Activated CD8-positive, alpha-beta memory T cell treated with anti-CD3 and anti-CD28 coated beads, Interleukin-2, amount 10 ng/mL, durations not matched to agents 7 days and 5 days (primary cell): ENCODE measurements at places on chromosomes 7 and 10.

DNA sequence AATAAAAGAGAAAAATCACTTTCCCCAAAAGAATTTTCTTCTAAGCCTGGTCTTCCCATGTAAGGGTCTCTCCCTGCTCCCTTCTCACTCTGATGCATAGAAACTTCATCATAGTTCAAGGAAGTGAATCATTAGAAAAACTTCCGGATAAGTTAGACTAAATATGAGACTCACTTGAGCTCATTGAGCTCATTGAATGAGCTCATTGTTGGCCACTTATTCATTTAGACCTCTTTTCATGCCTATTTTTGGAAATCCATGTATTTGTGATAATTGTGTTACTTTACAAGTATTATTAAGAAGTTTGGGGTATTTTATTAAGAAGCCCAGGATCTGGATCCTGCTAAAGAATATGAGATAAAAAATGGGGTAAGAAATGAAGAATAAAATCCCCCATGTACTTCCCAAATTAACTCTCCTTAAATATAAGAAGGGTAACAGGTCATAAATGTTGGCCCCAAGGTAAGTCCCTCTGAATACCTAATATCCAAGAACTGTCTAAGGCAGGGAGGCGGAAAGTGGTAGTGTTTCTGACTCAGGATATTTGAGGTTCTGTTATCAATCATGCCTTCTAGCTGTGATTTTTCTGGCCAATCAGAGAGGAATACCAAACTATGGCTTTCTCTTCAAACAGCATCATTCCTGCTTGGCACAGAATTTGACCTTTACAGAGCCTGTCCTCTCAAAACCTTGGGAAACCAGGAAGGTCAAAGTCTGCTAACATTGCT lies 236.5 kb upstream of the PTN start:
- H3K27ac ChIP-seq: no peak overlapping the region
- H3K4me3 ChIP-seq: no peak overlapping the region
- no peak for DNase-seq
- no peaks in the 10 kb centered on the region for H3K4me1 ChIP-seq
- H3K27me3 ChIP-seq: no peaks in the 10 kb centered on the region
- H3K36me3 ChIP-seq: no peaks in the 10 kb centered on the region

DNA sequence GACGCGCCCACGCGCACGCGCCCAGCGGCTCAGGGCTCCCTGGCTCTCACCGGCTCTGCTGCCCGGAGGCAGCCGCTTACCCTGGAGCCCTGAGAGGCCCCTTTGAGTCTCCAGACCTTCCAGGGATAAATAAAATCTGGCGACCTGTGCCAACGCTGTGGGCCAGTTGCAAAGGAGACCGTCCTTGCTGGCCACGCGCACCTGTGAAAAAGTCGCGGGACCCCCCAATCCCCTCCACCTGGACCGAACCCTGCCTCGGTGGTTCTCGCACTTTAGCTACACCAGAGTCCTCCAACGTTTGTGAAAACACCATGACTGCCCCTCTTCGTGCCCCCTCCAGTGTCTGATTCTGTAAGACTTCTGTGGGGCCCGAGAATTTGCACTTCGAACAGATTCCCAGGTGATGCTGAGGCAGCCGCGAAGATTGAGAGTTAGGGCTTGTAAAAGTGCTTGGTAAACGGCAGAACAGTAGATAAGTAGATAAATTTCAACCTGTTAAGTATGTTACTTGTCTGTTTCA lies 102.4 kb upstream of the SVIL start:
- peak overlapping the region; percentile 49 for H3K4me3 ChIP-seq
- H3K4me1 ChIP-seq: peaks cover 8% of the 10 kb centered on the region
- H3K27ac ChIP-seq: no peak overlapping the region

DNA sequence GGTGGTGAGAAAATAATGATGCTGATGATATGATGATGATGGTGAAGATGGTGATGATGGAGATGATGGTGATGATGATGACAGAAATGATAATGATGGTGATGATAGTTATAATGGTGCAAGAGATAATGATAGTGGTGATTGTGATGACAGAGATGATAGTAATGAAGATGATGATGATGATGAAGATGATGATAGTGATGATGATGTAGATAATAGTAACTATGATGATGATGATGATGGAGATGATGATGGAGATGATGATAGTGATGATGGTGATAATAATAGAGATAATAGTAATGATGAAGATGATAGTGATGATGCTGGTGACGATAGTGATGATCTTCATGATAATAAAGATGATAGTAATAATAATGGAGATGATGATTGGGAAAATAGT lies 22.2 kb downstream of the ABCA13 start:
- no peak overlapping the region for H3K27ac ChIP-seq
- DNase-seq: no peak
- H3K27me3 ChIP-seq: peaks cover 5% of the 10 kb centered on the region
- H3K36me3 ChIP-seq: no peaks in the 10 kb centered on the region

DNA sequence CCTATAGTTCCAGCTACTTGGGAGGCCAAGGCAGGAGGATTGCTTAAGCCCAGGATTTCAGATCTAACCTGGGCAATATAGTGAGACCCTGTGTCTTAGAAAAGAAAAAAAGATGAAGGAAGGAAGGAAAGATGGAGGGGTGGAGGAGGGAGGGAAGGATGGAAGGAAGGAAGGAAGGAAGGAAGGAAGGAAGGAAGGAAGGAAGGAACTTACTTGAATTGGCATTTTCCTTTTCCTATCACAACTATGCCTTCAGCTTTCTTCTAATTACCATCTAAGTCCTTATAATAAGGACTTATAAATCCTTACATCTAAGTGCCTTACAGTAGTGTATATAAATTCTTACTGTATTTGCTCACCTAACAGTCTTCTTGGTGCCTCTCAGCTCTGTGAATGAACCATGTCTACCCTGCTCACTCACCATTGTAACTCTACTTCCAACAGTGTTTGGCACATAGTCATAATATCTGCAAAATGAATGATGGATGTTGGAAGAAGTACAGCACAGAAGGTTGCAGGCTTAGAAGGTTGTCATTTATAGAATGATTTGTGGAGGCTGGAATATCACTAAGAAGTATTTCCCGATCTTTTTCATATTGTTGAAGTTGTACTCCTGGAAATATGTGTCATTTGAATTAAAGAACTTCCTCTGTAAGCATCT lies 125.5 kb downstream of the KIAA1217 start:
- DNase-seq: no peak
- no peaks in the 10 kb centered on the region for H3K36me3 ChIP-seq
- H3K27me3 ChIP-seq: no peaks in the 10 kb centered on the region

- H3K36me3 ChIP-seq: no peaks in the 10 kb centered on the region
- no peak for DNase-seq
- H3K27me3 ChIP-seq: peaks cover 59% of the 10 kb centered on the region
- peaks cover 3% of the 10 kb centered on the region for H3K4me1 ChIP-seq
- H3K27ac ChIP-seq: no peak overlapping the region
Observed at GRCh38 chr10:75430000-75430763, 1.2 kb upstream of the LRMDA start.

GRCh38 chr7:26188957-26189541 lies 11.5 kb downstream of the HNRNPA2B1 start:
- H3K4me1 ChIP-seq: peaks cover 89% of the 10 kb centered on the region
- no peaks in the 10 kb centered on the region for H3K27me3 ChIP-seq
- no peak overlapping the region for H3K4me3 ChIP-seq
- no peak for DNase-seq
- H3K27ac ChIP-seq: peak overlapping the region; percentile 63

- no peak overlapping the region for H3K4me3 ChIP-seq
- H3K27ac ChIP-seq: no peak overlapping the region
- H3K27me3 ChIP-seq: peaks cover 20% of the 10 kb centered on the region
- H3K4me1 ChIP-seq: peaks cover 3% of the 10 kb centered on the region
- no peak for DNase-seq
Observed at GRCh38 chr7:156473476-156474240, 166.9 kb upstream of the RNF32 start.

- no peak overlapping the region for H3K4me3 ChIP-seq
- H3K27me3 ChIP-seq: no peaks in the 10 kb centered on the region
- no peak for DNase-seq
- H3K4me1 ChIP-seq: peaks cover 13% of the 10 kb centered on the region
Observed at GRCh38 chr7:36985316-36985715, 261.0 kb upstream of the AOAH start.

- H3K27me3 ChIP-seq: peaks cover 25% of the 10 kb centered on the region
- no peak overlapping the region for H3K4me3 ChIP-seq
- DNase-seq: no peak
- no peaks in the 10 kb centered on the region for H3K4me1 ChIP-seq
Observed at GRCh38 chr7:94632338-94633013, 23.5 kb downstream of the SGCE start.

GRCh38 chr10:79304479-79305087 lies 42.7 kb upstream of the PPIF start:
- no peak for DNase-seq
- no peaks in the 10 kb centered on the region for H3K27me3 ChIP-seq
- peaks cover 27% of the 10 kb centered on the region for H3K36me3 ChIP-seq

GRCh38 chr7:106609416-106609815 lies 51.5 kb downstream of the CCDC71L start:
- H3K4me3 ChIP-seq: no peak overlapping the region
- peaks cover 5% of the 10 kb centered on the region for H3K27me3 ChIP-seq
- H3K27ac ChIP-seq: no peak overlapping the region

DNA sequence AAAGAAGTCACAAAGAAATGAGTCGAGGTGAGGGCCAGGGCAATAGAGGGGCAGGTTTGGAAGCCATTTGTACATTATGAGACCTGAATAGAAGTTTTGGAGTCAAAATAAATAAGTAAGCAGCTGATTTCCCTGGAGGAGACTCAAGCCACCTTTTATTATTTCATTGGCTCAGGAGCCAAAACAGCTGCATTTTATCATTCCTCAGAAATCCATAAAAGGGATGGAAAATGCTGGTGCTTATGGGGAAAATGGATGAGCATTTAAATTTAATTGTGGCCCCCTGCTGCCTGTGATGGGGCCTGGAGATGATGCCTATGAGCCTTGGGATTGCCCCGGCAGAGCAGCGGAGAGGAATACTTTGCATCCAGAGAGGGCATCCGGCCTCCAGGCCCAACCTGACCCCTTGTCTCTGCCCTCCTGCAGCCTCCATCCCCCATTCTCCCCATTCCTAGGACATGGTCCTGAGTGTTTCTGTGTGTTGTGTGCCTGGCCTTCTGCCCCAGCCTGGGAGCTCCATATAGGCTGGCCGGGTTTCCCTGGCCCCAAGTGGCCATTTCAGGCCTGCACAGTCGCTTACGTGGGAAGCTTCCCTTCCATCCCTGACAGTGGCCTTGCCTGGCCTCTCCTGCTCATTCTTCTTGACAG lies 296.8 kb upstream of the ZMIZ1 start:
- H3K4me3 ChIP-seq: no peak overlapping the region
- no peak overlapping the region for H3K27ac ChIP-seq
- DNase-seq: no peak
- H3K36me3 ChIP-seq: no peaks in the 10 kb centered on the region
- H3K4me1 ChIP-seq: no peaks in the 10 kb centered on the region

GRCh38 chr7:66837007-66837406 lies 84.0 kb upstream of the TMEM248 start:
- peak; percentile 51 for DNase-seq
- H3K27ac ChIP-seq: no peak overlapping the region
- H3K4me1 ChIP-seq: no peaks in the 10 kb centered on the region
- H3K27me3 ChIP-seq: no peaks in the 10 kb centered on the region
- H3K4me3 ChIP-seq: no peak overlapping the region

GRCh38 chr7:9691286-9691685 lies 1257.9 kb downstream of the NXPH1 start:
- H3K27me3 ChIP-seq: no peaks in the 10 kb centered on the region
- no peak for DNase-seq
- no peaks in the 10 kb centered on the region for H3K4me1 ChIP-seq
- H3K4me3 ChIP-seq: no peak overlapping the region
- H3K36me3 ChIP-seq: no peaks in the 10 kb centered on the region

GRCh38 chr10:50385624-50386023 lies 134.3 kb upstream of the ASAH2 start:
- no peaks in the 10 kb centered on the region for H3K27me3 ChIP-seq
- peaks cover 11% of the 10 kb centered on the region for H3K36me3 ChIP-seq
- peaks cover 18% of the 10 kb centered on the region for H3K4me1 ChIP-seq
- no peak overlapping the region for H3K4me3 ChIP-seq
- H3K27ac ChIP-seq: no peak overlapping the region
- no peak for DNase-seq

- no peak overlapping the region for H3K27ac ChIP-seq
- H3K36me3 ChIP-seq: peaks cover 65% of the 10 kb centered on the region
- peaks cover 14% of the 10 kb centered on the region for H3K4me1 ChIP-seq
- no peak for DNase-seq
Observed at GRCh38 chr7:5334671-5335070, 51.9 kb downstream of the SLC29A4 start.

GRCh38 chr10:70458329-70459060 lies 17.0 kb upstream of the NODAL start:
- no peak for DNase-seq
- peaks cover 68% of the 10 kb centered on the region for H3K27me3 ChIP-seq
- no peak overlapping the region for H3K4me3 ChIP-seq
- no peaks in the 10 kb centered on the region for H3K36me3 ChIP-seq
- H3K4me1 ChIP-seq: peaks cover 2% of the 10 kb centered on the region

DNA sequence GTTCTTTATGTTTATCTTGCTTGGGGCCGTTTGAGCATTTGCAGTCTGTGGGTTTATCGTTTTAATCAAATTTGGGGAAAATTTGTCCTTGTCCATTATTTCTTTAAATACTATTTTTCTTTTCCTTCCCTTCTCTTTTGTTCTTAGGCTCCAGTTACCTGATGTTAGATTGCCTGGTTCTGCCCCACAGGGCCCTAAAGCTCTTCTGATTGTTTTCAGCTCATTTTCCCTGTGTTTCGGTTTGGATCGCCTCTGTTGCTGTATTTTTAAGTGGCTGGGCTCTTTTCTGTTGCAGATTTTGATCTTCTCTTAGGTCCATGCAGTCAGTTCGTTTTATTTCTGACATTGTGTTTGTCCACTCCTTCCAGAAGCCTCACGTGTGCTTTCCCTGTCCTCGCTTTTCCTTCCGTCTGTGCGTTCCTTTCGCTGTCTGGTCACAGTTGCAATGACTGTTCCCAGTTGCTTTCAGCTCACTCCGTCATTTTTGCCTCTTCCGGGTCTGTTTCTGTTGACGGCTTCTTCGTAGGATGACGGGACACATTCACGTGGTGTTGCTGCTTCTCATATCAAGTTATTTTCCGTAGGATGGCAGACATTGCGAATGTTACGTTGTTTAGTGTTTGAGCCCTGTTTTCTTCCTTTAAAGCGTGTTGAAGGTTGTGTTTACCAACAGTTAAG lies 111.4 kb downstream of the INPP5A start:
- no peak for DNase-seq
- H3K27ac ChIP-seq: no peak overlapping the region
- H3K27me3 ChIP-seq: no peaks in the 10 kb centered on the region
- no peak overlapping the region for H3K4me3 ChIP-seq
- no peaks in the 10 kb centered on the region for H3K36me3 ChIP-seq

GRCh38 chr10:83915801-83916200 lies 223.5 kb upstream of the GHITM start:
- no peaks in the 10 kb centered on the region for H3K36me3 ChIP-seq
- no peak for DNase-seq
- no peaks in the 10 kb centered on the region for H3K4me1 ChIP-seq
- no peak overlapping the region for H3K4me3 ChIP-seq
- H3K27ac ChIP-seq: no peak overlapping the region
- H3K27me3 ChIP-seq: no peaks in the 10 kb centered on the region

GRCh38 chr10:26157734-26158133 lies 58.8 kb upstream of the GAD2 start:
- H3K27ac ChIP-seq: no peak overlapping the region
- no peak overlapping the region for H3K4me3 ChIP-seq
- DNase-seq: no peak
- H3K4me1 ChIP-seq: no peaks in the 10 kb centered on the region
- peaks cover 4% of the 10 kb centered on the region for H3K27me3 ChIP-seq
